ENCODE measurements at places on chromosomes 7 and 10.

- H3K4me3 ChIP-seq, result peak overlapping the region; percentile 43
- H3K27me3 ChIP-seq, result peaks cover 100% of the 10 kb centered on the region
- H3K27ac ChIP-seq, result peak overlapping the region; percentile 99
Measured at GRCh38 chr7:27154901-27155815, 1.3 kb downstream of the HOXA7 start.

GRCh38 chr10:100359030-100359432 lies 12.0 kb downstream of the SCD start:
- peaks cover 33% of the 10 kb centered on the region for H3K36me3 ChIP-seq
- H3K27ac ChIP-seq, result no peak overlapping the region
- H3K4me3 ChIP-seq, result no peak overlapping the region
- no peaks in the 10 kb centered on the region for H3K27me3 ChIP-seq
- no peak for DNase-seq

DNA sequence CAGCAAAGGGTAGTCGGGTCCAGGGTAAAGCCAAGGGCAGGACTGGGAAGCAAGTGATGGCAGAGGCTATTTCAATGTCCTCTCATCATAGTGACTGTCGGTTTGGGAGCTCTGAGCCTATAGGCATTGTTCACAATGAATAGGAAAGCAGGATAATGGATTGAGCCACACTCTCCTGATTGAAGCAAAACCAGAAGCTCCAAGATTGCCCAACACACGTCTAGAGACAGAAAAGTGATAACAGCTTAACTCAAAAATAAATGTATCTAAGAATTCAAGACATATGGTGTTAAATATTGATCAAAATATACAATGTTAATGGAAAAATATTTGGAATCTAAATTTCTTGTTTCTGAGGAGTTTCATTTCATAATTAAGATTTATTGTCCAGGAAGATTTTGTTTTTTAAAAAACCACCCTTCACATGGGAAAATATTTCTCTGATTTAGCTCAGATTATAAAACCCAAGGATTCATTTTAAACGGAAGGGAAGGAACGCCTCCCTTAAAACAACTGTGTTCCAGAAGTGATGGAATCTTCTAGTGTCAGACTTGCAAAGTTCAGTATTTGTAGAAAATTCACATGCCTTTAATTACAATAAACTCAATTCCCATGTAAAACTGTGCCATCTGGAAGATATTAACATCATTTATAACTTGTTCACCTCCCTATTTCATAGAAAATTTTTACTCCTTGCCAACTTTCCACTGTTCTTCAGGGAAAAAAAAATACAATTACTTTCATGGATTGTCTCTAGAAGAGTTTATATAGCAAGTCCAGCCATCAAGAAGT lies 54.5 kb downstream of the NRP1 start:
- no peak for DNase-seq
- no peak overlapping the region for H3K27ac ChIP-seq
- H3K4me3 ChIP-seq, result no peak overlapping the region
- no peaks in the 10 kb centered on the region for H3K36me3 ChIP-seq

DNA sequence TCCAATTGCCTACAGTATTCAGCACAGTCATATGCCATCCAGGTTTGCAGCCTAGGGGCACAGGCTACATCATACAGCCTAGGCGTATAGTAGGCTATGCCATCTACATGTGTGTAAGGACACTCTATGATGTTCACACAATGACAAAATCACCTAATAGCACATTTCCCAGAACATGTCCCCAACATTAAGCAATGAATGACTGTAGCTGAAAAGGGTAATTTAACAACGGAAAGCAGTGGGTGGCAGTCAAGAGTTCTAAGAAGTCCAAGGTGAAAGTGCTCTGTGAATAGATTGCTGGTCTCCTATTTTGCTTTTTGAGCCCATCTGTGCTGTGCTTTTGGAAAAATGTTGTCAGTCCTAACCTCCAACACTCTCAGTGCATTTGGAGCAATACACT lies 162.6 kb downstream of the KLF6 start:
- H3K4me1 ChIP-seq, result no peaks in the 10 kb centered on the region
- no peak for DNase-seq
- H3K27me3 ChIP-seq, result no peaks in the 10 kb centered on the region
- no peak overlapping the region for H3K4me3 ChIP-seq

DNA sequence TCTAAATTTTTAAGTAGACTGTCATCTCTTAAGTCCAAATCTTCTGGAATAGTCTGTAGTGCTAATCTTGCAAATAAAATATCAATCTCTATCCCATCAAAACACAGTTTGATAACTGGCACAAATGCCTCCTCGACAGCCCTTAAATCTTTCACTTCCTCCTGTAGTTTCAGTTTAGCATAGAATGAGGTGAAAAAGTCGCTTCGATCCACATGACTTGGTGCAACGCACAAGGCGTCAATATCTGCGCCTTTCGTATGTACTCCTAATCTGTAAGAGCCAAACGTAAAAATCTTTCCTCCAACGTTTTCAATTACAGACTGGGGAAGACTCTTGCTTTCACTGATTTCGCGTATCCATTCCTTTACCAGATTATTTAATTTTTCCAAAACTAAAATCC lies 603 bp downstream of the PAPOLB start:
- peak overlapping the region; percentile 39 for H3K4me3 ChIP-seq
- peaks cover 7% of the 10 kb centered on the region for H3K4me1 ChIP-seq
- peaks cover 41% of the 10 kb centered on the region for H3K27me3 ChIP-seq
- no peak for DNase-seq

DNA sequence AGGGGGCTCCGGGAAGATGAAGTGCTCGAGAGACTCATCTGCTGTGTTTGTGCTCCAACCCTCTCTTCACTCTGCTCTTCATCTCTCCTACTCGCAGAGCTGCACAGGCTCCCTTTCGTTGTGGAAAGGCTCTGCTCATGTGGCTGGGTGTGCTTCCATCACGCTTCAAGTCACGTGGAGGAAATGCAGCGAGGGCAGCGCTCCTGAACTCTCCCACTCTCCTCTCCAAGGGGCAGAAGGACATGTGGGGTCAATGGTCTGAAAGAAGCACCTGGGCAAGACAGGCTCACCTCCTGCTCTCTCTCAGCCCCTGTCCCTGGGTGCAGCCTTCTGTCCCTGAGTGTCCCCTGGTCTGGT lies 72.6 kb downstream of the USP6NL start:
- no peaks in the 10 kb centered on the region for H3K36me3 ChIP-seq
- H3K27ac ChIP-seq, result no peak overlapping the region
- H3K4me3 ChIP-seq, result no peak overlapping the region

GRCh38 chr10:45135443-45136198 lies 134.9 kb downstream of the ZNF22 start:
- DNase-seq, result peak; percentile 11
- no peaks in the 10 kb centered on the region for H3K4me1 ChIP-seq
- no peak overlapping the region for H3K27ac ChIP-seq
- no peaks in the 10 kb centered on the region for H3K36me3 ChIP-seq
- no peaks in the 10 kb centered on the region for H3K27me3 ChIP-seq

All from stomach (tissue), 19 donors.